Stimulated activated CD4-positive, alpha-beta T cell treated with anti-CD3 and anti-CD28 coated beads, Interleukin-1b, Interleukin-23, amount 100 ng/mL, for 4 hours (primary cell): ENCODE measurements at places on chromosomes 16 and 17.

DNA sequence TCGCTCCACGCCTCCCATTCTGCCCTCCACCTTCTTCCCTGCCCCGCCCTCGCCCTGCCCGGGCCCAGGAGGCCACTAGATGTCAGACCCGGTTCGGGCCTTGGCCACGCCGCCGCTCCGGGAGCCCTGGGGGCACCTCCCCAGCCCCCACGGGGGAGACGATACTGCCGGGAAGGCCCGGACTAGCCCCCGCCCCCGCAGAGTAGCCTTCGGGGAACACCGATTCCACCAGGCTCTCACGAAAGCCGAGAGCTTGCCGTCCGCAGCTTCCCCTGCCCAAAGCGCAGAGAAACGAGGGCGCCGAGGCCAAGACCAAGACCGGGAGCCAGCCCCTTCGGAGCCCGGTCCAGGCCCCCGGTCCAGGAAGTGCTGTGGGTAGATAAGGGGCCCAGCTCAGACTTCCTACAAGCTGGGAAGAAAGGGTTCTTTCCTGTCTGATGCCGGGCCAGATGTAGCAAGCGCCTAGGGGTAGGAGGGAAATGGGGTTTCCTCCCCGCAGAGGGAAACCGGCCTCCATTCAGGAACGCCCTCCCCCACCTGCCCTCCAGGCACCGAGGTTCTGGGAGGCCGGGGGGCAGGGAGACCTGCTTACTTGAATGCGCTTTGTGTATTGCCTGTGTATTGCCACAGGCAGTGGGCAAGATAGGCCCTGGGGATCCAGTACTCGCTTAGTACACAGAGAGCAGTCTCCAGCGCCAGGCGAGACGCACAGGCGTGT, 806 bp upstream of the CYB561 start:
- DNase-seq, result peak; percentile 34

DNA sequence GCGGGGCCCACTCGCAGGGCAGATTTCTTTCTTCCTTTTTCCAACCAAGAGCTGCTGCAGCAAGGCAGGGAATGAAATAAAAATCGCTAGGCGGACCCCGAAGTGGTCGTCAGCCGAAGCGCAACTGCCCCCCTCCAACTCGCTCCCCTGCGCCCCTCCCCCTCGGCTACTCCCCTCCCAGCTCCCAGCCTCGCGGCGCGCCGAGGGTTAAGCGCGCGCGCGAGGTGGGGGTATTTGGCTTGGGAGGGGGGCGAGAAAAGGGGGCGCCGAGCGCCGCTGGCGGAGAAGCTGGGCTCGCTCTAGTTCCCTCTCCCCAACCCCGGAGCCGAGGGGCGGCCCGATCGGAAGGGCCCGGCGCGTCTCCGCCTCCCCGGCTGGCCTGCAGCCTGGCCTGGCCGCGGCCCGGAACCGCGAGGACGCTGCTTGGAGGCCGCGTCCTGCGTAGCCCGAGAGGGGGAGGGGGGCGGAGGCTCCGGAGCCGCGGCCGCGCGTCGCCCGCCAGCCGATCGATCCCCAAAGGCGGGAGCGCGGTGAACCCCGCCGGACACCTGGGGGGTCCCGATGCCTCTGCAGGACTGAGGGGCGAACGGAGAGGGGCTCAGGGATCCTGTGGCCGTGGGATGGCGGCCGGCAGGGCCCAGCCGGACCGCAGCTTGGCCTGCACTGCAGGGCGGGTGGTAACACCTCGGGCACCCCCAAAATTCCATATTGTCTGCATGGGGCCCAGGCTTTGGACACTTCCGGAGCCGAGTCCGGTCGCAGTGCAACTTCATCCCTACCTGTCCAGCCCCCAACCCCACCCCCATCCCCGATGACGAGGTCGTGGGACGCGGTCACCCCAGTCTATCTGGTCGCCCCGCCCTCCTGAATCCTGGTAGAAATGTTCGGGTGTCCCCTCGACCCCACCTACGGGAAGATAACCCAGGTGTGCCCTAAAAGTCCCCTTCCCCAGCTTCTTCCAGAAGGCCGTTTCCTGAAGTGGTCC, 4.9 kb upstream of the CBX4 start:
- DNase-seq, result no peak

DNA sequence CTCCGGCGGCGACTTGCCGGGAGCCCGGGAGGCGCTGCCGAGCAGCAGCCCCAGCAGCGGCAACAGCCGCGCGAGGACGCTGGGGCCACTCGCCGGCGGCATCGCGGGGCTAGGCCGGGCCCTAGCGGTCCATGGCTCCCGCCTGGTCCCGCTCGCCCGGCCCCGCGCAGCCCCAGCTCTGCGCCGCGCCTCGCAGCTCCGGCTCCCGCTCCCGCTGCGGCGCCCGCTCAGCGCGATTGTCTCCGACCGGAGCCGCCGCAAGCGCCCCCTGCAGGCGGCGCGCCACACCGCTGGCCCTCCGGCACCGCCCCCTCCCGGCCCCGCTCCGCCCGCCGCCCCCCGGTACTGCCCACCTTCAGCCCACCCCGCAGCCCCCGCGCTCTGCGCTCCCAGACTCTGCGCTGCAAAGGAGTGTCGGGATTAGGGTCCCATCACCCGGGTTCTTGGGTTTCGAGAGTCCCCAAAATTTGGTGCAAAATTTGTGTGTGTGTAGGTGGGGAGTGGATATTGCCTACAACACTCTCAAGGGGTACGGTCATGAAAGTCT, at the start of gene FAM171A2:
Gene FAM171A2, minus strand, starts transcription at position 241 of the 547 bp plus-strand sequence. Its CDS starts 139 bp downstream, at position 102.
- peak; percentile 58 for DNase-seq

- DNase-seq, result no peak
These were observed 12.6 kb upstream of the PYDC1 start for GRCh38 chr16:31229501-31229900.

DNA sequence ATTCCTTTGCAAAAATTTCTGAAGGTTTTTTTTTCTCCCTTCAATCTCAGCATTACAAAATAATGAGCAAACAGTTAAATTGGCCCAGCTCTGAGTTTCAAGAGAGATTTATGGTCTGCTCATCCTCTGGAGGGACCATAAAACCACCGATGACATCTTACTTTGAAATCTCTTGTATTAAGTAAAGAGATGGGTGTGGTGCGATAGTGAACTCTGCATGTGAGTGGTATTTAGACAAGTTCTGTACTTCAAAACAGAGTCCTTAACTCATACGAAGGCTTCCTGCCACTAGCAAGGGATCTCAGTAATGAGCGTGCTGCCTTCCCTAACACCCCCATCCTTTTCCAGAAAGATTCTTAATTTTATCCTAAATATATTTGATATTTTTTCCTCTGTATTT, 2.1 kb downstream of the FAM20A start:
- DNase-seq, result no peak

- DNase-seq, result no peak
These were observed 821 bp downstream of the SOCS7 start for GRCh38 chr17:38352245-38353085.

GRCh38 chr17:61805399-61805798, 57.9 kb downstream of the BRIP1 start:
- DNase-seq, result no peak

GRCh38 chr17:8420041-8420934, 15.4 kb upstream of the NDEL1 start:
- no peak for DNase-seq

DNA sequence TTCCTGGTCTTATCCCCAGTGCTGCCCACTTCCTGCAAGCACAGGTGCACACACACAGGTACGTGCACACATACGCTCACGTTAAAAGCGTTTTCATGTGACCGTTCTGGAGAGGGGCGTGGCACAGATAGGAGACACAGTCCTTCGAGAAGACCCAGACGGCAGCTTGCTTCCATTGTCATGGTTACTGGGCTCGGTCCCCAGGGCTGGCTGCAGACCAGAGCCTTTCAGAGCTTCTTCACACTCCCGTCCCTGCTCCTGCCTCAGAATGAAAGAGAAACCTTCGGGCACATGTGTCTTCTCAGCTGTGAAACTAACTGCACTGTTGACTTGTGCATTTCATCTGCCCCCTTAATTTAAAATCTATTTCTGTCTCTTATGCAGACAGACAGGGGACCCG, 154.2 kb downstream of the PITPNC1 start:
- DNase-seq, result no peak

- DNase-seq, result peak; percentile 11
These were observed 26.5 kb upstream of the NF1 start for GRCh38 chr17:31068291-31068690.

DNA sequence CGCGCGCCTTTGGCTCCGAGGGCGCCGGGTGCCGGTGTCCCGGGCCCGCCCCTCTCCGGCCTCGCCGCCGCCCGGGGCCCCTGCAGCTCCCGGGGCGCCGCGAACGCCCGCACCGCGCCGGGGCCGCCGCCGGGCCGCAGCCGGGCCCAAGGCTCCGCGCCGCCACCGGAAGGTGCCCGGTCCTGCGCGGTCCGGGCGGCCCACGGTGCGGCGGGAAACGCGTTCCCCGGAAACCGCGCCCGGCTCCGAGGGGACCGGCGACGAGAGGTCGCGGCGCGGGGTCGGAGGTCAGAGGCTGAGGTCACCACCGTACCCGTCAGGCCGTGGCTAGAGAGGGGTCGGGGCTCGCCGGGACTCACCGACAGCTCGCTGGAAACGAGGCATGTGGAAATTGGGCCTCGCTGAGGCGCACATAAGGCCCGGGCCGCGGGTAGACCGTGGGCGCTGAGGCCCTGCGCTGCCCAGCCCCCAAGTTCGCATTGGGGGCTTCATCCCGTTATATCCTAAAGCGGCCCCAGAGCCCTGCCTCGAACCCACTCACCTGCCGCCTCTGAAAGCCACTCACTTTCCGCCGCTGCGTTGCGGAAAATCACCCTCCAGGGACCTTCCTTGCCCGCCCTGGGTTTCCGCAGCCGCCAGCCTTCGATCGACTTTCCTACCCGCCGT, at the start of gene DUS1L:
Gene DUS1L, minus strand, starts transcription at position 167 of the 666 bp plus-strand sequence. CDS start 745 bp downstream, outside the sequence.
- peak; percentile 69 for DNase-seq

DNA sequence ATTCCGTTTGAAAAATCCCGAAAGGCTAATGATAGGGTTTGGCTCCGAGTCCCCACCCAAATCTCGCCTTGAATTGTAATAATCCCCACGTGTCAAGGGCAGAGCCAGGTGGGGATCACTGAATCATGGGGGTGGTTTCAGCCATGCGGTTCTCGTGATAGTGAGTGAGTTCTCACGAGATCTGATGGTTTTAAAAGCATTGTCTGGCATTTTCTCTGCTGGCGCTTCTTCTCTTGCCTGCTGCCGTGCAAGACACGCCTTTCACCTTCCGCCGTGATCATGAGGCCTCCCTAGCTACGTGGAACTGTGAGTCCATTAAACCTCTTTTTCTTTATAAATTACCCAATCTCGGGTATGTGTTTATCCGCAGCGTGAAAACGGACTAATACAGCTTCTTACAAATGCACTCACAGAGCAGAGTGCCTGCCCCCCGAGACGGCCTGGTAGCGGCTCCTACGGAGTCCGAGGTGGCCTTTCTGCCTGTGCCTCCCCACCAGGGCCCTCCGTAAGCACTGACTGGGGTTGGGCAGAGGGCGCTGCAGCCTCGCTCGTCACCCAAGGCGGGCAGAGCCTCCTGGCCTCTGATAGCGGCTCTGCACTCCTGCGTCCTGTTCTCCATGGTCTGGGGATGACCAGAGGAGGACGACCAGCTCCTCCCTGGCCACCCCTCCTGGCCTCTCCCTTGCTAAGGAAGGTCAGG, 131.7 kb downstream of the FOXL1 start:
- DNase-seq, result no peak

- no peak for DNase-seq
These were observed 2.2 kb upstream of the CDK5R1 start for GRCh38 chr17:32484628-32485027.

- no peak for DNase-seq
These were observed 2.6 kb downstream of the AXIN2 start for GRCh38 chr17:65558683-65559460.

GRCh38 chr17:10628756-10629155, 28.4 kb downstream of the MYH3 start:
- no peak for DNase-seq

DNA sequence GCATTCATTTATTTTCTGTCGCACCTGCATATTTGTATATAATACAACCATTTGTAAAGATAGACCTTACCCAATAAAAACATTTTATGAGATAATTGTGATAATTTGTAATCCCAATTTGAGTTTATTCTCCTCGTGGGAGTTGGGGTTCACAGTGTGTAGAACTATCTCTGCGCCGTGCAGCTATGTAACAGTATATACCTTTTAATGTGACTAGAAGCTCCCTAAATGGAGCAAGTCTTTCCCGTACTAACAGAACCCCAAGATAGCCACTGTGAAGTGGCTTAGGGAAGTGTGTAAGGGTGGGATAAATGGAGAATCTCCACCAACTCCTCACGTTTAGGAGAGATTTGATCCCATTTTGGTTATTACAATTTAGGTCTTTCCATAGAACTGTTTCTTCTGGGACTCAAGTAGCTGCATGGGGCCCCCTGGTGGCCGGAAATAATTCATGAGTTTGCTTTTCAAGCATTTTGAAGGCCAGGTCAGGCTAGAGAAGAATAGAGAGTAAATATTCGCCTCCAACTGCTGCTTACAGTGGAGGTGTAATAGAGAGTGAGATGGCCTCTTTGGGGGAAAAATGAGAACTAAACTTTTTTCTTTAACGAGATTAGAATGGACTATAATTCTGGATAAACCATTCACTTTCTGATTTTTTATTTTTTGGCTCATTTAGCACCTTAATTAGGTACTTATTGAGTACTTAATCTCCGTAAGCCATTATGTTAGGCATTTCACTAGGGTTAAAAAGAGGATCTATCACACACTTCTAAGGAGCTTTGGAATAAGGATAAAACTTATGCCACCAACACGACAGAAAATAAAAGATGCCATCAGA, 4.5 kb downstream of the TMEM100 start:
- peak; percentile 40 for DNase-seq

- DNase-seq, result no peak
These were observed 105.2 kb upstream of the SEC14L1 start for GRCh38 chr17:77035526-77035925.

- no peak for DNase-seq
These were observed 56.3 kb upstream of the CDH11 start for GRCh38 chr16:65178151-65178550.

- DNase-seq, result no peak
These were observed 6.9 kb downstream of the MT1X start for GRCh38 chr16:56689171-56689570.

GRCh38 chr17:50683434-50684287, 24.1 kb downstream of the ANKRD40 start:
- no peak for DNase-seq

DNA sequence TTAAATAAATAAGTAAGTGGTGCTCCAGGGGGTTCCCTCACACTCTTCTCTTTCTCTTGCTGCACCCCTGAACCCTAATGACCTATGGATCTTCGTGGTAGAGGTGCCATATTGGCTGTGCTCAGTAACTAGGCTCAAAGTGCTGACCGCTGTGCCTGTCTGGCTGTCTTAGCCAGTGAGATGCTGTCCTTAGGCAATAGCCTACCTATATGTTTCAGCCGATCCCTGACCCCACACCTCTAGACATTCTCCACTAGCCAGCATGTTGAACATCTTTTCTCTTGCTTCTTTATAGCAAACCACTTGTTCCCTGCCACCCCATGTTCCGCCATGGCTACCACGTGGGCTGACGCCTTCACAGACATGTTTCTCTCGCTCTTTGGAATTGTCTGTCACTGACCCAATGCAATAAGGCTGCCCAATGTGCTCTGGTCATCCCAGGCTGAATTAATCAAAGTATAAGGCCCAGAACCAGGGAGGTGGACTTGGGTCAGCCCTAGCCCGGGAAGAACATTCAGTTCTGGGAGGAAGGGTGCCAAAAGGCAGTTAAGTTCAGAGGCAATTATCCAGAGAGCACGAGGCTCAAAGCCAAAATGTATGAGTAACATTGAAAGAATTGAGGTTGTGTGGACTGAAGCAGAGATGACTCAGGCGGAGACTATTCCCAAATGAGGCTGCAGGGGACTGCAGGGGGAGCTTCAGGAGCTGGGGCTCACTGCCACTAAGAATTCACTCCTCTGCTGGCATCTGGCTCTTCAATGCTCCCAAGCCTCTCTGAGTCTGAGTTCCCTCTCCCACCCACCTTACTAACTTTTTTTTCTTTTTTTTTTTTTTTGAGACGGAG, 28.7 kb upstream of the TNRC6A start:
- DNase-seq, result no peak

GRCh38 chr16:66226762-66227161, 139.7 kb upstream of the CDH5 start:
- no peak for DNase-seq
